ENCODE measurements at places on chromosomes 6 and 20. TPM values are rescaled to one million over a fixed set of nuclear protein-coding genes. Genes with fewer than 3 reads are reported as not detected.
A peak's percentile ranks its signal among the peaks of the same experiment; 100 is the strongest.

GRCh38 chr6:96844530-96844929 lies 7.3 kb upstream of the GPR63 start:
- DNase-seq, result no peak

- no peak for DNase-seq
These were observed 17.4 kb downstream of the CHRNA4 start for GRCh38 chr20:63343460-63344445.

DNA sequence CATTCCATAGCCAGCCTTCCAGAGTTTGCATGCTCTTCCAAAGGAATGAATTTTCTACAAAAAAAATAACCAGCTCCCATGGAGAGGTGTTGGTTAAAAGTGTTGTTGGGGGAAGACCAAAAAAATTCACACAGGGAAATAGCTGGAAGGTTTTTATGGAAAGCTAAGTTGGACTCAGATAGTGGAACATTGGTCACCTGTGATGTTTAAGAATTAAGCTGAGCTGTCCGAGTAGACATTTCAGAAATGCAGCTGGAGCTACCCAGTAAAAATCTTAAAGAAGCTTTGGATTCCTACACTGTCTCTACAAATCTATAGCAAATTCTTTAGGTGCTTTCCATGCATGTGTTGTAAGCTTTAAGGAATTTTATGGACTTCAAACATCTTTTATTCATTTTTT lies 155.5 kb downstream of the THBS2 start:
- peak; percentile 39 for DNase-seq

OPN5 gene
- total RNA-seq, result not detected

DNA sequence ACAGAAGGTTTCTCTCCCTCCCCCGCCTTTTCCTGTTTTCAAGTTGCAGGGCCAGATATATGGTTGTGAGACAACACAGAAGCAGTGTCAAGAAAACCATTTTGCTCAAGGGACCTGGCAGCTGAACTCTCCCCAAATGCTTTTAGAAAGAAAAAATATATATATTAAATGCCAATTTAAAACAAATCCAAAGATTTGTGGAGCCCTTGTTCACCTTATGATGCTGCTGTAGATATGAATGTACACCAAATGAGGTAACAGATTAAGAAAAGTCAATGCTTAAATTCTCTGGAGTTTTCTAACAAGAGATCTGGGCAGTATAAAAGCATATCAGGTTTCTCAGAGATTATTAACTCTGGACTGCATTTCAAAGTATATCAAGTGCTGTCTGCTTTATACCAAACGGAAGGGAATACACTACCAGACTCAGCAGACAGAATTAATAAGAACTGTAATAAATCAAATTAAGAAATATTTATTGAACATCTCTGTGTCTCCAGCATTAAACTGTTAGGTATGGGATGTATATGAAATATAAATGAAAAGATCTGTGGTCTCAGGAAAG lies 357.5 kb downstream of the HDGFL1 start:
- DNase-seq, result no peak

DNA sequence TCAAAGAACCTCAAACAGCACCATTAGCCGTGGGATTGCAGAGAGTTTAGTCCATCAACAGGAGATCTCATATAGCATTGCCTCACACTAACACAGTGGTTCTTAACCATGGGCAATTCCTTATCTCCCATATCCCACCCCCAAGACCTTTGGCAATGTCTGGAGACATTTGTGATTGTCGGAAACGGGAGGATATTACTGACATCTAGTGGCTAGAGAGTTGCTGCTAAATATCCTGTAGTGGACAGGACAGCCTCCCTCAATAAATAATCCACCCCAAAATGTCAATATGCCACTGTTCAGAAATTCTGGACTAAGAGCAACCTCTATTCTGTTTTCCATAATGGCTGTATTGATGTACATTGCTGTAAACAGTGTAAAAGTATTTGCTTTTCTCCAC lies 210.1 kb upstream of the CCN2 start:
- peak; percentile 83 for DNase-seq

CLPSL2 gene
- total RNA-seq, result not detected

All from fibroblast of the aortic adventitia (primary cell).